Ammon's horn (tissue), 1 donor: ENCODE measurements at places on chromosomes 7 and 10.

GRCh38 chr7:56495165-56495564 is 378.9 kb upstream of the NUPR2 start:
- no peak for DNase-seq

GRCh38 chr10:70928140-70928539 is 39.8 kb upstream of the PCBD1 start:
- no peak for DNase-seq

DNA sequence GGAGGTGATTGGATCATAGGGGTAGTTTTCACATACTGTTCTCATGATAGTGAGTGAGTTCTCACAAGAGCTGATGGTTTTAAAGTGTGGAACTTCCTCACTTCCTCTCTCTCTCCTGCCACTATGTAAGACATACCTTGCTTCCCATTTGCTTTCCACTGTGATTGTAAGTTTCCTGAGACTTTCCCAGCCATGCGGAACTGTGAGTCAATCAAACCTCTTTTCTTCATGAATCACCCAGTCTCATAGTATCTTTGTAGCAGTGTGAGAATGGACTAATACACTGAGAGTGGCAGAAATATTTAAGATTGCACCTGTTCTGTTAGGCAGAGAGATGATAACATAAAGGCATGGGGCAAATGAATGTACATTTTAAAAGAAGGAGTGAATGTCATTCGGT is 507.8 kb downstream of the SORCS3 start:
- no peak for DNase-seq

DNA sequence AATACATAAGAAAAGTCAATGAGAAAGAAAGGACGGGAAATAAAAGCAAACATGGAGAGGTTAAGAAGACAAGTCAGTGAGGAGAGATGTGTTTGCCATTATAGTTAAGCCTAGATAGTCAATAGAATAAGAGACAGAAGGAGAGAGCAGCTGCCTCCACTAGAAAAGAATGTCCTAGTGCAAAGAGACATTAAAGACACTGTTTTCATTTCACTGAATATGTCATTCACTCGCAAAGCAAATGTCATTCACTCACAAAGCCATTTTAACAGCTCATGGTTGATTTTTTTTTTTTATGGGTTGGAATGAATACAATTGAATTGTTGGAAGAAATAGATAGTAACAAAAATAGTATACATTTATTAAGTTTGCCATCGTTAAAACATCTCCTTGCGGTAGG is 1007.6 kb downstream of the DNAJB9 start:
- no peak for DNase-seq

- no peak for DNase-seq
Observed at GRCh38 chr7:27148031-27148755, 619 bp upstream of the HOXA6 start.

GRCh38 chr10:80070057-80070456 is 8.4 kb upstream of the TMEM254 start:
- peak; percentile 95 for DNase-seq

- DNase-seq = peak; percentile 69
Observed at GRCh38 chr7:87797798-87798403, 78.3 kb downstream of the SLC25A40 start.

GRCh38 chr10:35212856-35213255 is 86.2 kb downstream of the CREM start:
- peak; percentile 65 for DNase-seq

GRCh38 chr10:25696013-25696708 is 237.9 kb upstream of the MYO3A start:
- DNase-seq = no peak

- no peak for DNase-seq
Observed at GRCh38 chr10:68092512-68092911, 16.8 kb upstream of the MYPN start.

GRCh38 chr7:105787793-105788192 is 88.6 kb downstream of the ATXN7L1 start:
- DNase-seq = no peak

DNA sequence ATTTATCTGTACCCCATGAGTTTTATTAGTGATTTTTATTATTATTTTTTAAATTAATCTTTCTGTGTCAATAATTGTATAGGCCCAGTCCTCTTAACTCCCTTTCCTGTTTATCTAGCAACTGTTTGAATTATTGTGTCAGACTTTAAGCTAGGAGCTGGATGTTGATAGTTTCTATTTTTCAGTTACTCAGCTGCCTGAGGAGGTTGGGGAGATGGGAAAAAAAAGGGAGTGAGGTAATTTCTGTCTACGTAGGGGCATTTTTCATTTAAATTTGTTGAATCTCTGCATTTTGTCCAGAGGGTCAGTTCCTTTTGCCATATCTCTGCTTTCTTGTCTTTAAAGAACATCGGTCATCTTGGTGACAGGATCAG is 5.0 kb upstream of the ZNF518A start:
- no peak for DNase-seq

GRCh38 chr10:114323023-114323422 is 81.3 kb downstream of the AFAP1L2 start:
- DNase-seq = no peak

DNA sequence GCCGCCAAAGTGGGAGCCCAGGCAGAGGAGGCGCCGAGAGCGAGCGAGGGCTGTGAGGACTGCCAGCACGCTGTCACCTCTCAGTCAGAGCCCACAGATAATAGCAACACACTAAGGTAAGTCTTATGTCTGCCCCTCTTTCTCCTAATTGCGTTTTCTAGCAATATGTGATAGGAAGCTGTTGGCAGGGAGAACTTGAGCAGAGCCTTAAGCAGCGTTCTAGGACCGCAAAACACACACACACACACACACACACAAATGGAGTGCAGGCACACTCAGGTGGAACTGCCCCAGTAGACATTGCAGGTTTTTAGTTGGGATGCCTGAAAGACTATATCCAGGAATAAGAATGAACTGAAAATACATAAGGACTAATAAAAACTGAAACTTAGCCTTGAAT is 1188.5 kb downstream of the NXPH1 start:
- DNase-seq = no peak

- DNase-seq = peak; percentile 5
Observed at GRCh38 chr10:107415446-107415845, 250.9 kb upstream of the SORCS1 start.

DNA sequence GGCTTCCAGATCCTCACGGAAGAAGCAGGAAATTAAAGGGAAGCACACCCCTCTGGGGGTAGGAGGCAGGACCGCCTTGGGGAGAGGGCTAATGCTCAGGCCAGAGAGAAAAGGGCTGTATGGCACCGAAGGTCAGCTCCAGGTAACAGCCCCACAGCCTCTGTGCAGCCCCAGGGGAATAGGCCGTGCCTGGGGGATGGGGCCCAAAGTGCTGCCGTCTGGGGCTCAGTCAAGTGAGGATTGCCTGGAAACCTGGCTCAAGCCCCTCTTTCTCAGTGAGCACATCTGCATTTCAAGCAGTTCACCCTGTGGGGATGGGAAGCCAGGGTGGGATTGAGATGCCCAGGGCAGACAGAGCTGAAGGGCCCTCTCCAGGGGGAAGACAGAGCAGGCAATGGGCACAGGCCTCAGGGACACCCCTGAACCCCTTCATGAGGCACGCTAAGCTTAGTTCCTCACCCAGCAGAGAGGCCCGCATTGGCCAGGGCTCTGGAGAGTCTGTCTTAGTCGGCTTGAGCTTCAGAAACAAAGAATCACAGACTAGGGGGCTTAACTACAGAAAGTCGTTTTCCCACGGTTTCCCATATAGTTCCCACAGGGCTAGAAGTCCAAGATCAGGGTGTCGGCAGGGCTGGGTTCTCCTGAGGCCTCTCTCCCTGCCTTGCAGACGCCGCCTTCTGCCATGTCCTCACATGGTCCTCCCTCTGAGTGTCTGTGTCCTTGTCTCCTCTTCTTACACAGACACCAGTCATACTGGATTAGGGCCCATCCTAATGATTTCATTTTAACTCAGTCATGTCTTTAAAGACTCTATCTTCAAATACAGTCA is 118.2 kb downstream of the PTPN20 start:
- DNase-seq = no peak

DNA sequence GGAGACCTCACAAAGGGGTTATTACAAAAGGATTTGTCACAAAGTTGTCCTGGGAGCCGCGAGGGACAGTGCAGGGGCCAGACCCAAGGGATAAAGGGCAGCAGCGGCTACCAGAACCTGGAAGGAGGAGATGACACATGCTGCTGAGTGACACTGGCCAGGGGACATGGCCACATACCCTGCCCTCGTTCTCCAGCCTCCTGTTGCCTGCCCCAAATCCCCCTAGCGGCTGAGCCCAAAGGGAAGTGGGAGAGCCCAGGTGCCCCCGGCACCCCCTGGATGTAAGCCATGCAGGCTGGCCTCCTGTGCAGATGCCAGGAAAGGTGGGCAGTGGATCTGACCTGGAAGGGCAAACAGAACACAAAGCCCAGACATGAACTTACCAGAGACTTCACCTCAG is 42.7 kb downstream of the C10orf143 start:
- DNase-seq = no peak
